Stimulated activated CD4-positive, alpha-beta T cell treated with anti-CD3 and anti-CD28 coated beads, Interleukin-4, amount 100 ng/mL, for 48 hours (primary cell): ENCODE measurements at places on chromosomes 1 and 21.

DNA sequence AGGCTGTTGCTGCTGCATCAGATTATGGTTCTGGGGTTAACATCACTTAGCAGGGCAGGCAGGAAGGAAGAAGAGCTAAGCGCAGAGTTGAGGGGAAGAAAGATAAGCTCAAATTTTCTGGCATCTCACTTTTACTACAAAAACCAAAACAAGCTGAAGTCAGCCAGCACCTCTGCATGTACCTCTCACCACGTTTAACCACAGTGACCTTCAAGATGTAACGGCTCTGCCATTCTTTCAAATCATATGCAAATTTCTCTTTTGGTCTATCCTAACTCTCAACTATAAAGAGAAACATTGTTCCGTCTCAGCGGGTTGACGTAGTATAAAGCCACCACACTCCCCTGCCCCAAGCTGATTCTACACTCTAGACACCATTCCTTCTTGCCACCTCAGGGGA is 154.4 kb downstream of the OMA1 start:
- no peak for DNase-seq

DNA sequence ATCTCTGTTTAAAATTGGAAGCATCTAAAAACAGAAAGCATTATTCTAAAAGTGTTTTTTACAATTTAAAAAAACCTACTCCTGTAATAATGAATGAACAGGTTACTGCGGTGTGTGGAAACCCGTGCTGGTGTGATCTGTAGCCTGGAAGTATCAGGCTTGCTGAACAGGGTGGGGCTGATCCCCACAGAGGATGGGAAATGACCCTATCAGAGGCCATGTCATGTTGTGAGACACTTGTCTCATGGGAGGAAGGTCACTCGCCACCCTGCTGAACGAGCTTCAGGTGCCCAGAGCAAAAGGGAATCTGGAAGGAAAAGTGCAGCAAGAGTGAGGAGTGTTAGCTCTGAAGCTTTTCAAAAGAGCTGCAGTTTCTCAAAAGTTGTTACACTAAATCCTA is 320.7 kb downstream of the RRAGC start:
- DNase-seq = no peak

DNA sequence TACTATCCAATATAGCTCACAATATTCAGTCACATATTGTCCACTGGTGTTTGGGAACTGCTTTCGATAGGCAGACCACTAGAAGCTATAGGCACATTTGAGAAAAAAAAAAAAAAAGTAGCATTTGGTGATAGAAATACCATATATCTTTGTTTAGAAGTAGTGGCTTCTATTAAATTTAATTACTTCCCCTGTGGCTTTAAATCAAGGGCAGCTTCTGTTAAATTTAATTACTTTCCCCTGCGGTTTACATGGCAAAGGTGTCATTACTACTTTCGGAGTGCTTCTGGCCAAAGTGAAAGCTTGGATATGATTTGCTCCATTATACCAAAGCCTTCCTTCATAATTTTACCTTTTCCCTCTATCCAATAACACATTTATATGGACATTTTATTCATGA is 229.9 kb downstream of the TTLL7 start:
- DNase-seq = no peak

DNA sequence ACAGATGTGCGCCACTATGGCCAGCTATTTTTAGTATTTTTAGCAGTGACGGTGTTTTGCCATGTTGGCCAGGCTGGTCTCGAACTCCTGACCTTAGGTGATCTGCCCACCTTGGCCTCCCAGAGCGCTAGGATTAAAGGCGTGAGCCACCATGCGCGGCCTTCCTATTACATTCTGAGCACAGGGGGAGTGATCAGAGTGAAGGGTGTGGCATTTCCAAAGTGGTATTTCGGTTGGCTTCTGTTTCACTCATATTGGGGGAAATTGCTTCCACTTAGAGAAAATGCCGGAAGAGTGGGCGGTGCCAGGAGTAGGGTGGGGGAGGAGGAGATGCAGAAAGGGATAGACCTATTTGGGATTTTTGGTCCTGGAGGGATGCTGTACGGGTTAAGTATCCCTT is 4.3 kb downstream of the PIK3CD start:
- no peak for DNase-seq

DNA sequence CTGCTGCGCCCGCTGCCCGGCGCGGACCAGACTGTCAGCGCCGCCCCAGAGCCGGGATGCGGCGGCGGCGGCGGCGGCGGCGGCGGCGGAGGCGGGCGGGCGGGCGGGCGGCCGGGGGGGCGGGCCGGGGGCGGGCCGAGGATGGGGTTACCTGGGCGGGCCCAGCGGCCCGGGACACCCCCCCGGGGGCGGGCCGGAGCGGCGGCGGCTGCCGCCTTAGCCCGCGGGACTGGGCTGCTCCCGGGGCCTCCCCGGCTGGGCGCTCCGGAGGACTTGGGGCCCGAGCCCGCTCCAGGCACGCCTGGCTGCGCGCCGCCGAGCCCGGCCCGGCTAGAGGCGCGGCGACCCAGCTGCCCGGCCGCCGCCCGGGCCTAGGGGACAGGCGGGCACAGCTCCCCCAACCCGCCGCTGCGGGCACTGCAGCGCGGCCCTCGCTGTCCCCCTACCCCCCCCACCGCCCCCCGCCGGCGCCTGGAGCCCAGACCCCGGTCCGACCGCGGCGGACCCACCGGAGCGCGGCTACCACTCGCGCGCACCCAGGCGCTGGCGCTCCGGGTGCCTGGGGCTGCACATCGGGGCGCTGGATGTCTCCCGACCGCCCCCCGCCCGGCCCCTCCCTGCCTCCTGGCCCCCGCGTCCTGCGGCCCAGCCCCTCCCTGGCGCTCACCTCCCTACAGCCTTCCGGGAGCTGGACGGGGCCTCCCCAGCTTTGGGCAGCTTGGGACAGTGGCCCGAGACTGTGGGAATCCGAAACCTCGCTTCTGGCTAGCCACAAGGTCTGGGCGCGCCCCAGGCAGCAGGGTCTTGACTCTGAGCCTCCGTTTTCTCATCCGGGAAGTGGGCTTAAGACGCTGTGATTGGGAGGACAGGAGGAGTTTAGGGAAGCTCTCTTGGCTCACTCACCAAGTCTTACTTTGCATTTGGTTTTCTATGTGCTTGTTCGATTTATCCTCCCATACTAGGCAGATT is at the start of gene WNT4:
Gene WNT4, minus strand, starts transcription at position 33 of the 969 bp plus-strand sequence. CDS start 175 bp downstream, outside the sequence.
- DNase-seq = no peak

DNA sequence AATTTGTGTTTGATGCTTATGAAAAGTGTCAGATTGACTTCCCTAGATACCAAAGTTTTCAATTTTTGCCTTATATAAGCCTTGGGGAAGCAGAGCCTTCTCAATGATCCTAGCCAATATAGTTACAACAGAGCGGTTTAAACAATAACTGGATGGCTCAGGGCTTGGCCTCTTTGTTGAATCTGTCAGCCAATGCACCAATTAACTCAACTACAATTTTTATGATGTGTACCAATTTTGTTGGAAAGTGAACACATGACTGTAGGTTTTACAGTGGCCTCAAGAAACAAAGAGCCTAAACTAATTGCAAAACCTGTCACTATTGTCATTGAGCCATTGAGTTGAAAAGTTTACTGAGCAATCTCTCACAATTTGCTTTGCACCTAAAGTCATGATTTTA is 71.6 kb upstream of the RGS18 start:
- DNase-seq = no peak
